Stimulated activated CD4-positive, alpha-beta T cell treated with anti-CD3 and anti-CD28 coated beads, Interleukin-1b, Interleukin-23, amount 100 ng/mL, for 24 hours (primary cell): ENCODE measurements at places on chromosomes 6 and 20.
A peak's percentile ranks its signal among the peaks of the same experiment; 100 is the strongest.

DNA sequence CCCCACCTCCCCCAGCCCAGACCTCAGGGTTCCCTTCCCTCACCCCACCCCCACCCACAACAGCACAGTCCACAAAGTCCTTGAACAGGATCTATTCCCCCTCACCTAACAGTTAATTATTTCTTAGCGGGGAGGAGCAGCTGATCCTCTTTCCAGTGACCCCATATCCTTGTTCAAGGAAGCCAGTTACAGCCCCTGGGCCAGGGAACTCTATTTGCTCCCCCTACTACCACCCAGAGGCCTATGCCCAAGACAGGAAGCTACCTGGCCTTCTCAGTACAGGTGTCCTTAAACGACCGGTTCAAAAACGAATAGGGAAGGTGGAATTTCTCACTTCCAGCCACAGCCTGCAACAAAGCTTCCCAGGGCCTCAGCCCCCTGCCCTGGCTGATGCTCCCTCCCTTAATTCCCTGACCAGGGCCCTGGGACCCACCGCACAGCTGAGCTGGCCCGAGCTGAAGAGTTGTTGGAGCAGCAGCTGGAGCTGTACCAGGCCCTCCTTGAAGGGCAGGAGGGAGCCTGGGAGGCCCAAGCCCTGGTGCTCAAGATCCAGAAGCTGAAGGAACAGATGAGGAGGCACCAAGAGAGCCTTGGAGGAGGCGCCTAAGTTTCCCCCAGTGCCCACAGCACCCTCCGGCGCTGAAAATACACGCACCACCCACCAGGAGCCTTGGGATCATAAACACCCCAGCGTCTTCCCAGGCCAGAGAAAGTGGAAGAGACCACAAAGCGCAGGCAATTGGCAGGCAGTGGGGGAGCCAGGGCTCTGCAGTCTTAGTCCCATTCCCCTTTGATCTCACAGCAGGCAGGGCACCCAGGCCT, 778 bp downstream of the MCCD1 start:
- no peak for DNase-seq

GRCh38 chr6:146883640-146884531, 285.1 kb downstream of the ADGB start:
- DNase-seq, result no peak

GRCh38 chr6:83879746-83880145, 20.3 kb downstream of the CYB5R4 start:
- DNase-seq, result no peak

- no peak for DNase-seq
Measured at GRCh38 chr6:128648022-128648598, 127.7 kb upstream of the PTPRK start.

DNA sequence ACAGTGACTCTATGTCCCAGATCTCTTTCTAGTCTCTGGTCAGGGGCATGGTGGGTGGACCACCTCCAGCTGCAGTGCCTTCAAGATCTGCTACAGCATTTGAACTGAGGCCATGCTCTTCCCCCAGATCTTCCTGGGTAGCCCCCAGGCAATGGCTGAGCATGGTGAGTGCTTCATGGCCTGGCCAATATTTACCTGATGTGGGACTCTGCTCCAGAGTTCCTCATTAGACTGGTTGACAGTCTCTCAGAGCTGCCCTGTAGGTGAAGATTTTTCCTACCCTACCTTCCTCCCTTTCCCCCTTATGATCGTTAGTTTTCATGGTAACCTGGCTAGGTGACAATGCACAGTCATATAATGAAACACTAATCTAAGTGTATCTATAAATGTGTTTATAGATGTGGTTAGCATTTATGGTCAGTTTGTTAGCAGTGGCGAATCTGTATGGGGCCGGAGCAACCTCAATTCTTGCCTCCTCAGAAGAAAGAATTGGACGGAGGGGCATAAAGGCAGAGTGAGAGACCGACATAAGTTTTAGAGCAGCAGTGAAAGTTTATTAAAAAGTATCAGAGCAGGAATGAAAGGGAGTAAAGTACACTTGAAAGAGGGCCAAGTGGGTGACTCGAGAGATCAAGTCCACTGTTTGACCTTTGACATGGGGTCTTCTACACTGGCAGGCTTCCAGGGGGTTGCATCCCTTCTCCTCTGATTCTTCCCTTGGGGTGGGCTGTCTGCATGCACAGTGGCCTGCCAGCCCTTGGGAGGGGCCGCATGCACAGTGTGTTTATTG, 256.3 kb downstream of the CD83 start:
- no peak for DNase-seq

GRCh38 chr6:40799296-40800140, 212.4 kb upstream of the LRFN2 start:
- no peak for DNase-seq

DNA sequence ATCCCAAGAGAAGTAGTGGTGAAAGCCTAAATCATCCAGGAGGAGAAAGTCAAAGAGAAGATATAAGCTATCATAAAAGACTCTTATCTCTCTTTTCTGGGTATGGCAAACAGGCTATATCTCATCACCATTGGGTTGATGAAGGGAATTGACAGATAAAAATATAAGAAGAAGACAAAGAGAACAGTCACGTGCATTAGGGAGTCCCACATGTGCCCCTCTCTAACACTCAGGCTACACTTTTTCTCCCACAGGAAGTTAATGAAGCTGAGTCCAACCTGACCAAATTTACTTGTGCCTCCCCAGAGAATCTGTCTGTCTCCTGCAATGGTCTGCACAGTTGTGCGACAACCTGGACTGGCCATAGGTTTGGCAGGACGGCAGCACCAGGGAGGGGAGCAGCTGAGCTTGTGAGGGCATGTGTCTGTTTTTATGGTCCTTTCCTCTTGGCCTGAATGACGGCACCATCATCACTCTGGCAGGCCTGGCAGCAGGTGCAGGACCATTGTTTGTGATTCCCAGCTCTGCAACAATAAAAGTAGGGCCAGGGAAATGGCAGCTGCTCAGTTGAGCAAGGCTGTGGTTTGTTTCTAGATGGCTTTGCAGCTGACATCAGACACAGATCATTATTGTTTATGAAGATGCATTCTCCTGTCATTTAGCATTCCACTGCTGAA, 144.5 kb upstream of the MCHR2 start:
- no peak for DNase-seq

- DNase-seq, result no peak
Measured at GRCh38 chr6:144632266-144632665, 347.1 kb downstream of the UTRN start.

DNA sequence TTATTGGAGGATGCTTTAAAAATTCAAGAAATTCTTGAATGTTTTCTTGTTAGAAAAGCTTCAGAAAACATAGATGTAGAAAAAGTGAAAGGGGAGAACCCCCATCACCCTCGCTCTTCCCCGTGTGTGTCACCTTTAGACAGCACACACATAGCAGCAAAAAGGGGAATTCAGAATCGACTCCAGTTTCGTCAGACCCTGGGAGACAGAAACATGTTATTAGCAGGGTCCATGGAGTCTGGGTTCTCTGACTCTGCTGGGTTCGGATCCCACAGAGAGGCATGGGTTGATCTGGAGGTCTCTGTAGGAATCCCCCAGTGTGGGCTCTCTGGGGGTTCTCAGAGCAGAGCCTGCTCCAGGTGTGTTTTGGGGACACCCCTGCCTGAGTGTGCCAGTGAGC, 43.7 kb downstream of the ARHGAP40 start:
- DNase-seq, result no peak

GRCh38 chr20:40276301-40276700, 412.7 kb downstream of the MAFB start:
- DNase-seq, result no peak

DNA sequence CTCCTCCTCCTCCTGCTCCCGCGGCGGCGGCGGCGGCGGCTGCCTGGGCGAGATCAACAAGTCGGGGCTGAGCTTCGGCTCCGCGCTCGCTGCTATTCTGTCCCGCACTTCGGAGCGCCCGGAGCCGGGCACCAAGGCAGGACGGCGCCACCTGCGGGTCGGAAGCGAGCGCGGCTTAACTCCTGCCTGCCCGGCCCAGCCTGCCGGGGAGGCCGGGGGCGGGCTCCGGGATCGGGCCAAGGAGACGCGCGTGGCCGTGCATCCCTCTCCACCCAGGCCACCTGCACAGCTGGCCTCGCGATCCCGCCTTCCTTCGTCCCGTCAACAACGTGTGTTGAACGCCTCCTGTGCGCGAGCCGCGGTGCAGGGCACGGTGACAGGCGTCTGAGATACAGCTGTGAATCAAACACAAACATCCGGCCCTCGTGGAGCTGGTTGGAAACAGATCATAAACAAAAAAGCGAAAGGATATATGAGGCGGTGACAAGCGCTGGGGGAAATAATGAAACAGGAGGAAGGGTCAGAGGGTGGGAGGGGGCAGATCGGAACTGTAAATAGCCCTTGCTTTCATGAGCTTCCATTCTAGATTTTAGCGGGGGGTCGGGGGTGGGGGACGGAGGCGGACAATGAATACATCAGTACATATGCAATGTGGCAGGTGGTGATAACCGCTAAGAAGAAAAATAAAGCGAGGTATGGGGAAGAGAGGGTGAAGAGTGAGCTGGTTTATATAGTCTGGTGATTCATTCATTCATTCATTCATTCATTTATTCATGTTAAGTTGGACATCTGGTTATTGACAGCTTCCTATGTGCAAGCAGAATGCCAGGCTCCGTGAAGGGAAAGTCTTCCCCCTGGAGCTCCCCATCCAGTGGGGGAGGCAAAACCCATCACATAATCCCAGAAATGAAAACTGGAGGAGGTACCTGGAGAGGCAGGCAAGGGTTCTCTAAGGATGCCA, 2.0 kb upstream of the KCNB1 start:
- DNase-seq, result peak; percentile 34

DNA sequence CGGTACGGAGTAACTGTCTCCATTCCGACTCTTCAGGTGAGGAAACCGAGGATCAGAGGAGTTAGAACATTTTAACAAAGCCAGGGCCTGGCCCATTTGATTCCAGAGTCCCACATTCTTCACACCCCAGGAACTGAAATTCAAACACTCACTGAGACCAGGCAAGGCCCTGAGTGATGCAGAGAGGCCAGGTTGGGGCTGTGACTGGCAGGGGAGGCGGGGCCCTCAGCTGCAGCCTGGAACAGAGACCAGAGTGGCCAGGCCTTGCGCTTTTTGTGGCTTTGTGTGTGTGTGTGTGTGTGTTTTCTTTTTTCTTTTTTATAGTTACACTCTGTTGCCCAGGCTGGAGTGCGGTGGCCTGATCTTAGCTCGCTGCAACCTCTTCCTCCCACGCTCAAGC, 57.2 kb downstream of the BCAS4 start:
- no peak for DNase-seq

- no peak for DNase-seq
Measured at GRCh38 chr20:23452776-23453175, at the start of gene CST11. TSS of gene CST11 (minus strand) at chr20:23452876. CDS start at chr20:23452811, 65 bp downstream.

GRCh38 chr6:136803608-136804007, 11.3 kb upstream of the MAP3K5 start:
- DNase-seq, result no peak

GRCh38 chr20:59780494-59781185, 152.8 kb downstream of the SYCP2 start:
- DNase-seq, result no peak

GRCh38 chr6:6711832-6712448, 123.4 kb downstream of the LY86 start:
- DNase-seq, result no peak

GRCh38 chr6:30810813-30811339, 66.5 kb upstream of the IER3 start:
- DNase-seq, result peak; percentile 60

DNA sequence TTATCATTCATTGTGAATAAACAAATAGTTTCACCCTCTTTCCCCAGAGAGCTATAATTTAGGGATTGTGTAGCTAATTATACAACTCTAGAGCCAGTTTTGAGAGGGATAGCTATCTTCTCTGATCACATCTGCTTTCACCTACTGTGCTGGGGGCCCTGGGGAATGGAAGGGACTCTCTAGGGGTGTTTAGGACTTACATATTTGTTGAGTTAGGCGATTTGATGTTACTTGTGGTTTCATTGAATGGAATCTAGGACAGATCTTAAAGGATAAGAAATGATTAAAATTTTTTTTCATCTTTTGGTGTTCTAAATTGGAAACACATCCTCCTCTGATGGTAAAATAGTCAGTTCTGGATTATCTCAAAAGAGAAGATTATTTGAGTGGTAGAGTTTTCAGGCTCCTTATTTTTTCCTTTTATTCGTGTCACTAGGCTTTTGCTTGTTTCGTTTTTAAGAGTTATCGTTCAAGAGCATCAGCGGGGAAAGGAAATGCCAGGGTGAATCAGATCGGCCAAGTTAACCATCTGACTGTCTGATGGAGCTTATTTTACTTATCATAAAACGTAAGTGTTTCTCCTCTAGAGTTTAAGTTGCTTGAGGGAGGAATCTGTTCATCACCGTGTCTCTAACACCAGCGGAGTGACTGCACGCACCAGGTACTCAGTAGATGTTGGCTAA, 236.7 kb downstream of the FARS2 start:
- no peak for DNase-seq

- DNase-seq, result no peak
Measured at GRCh38 chr6:53765270-53765669, 29.5 kb upstream of the LRRC1 start.
